Caudate nucleus (tissue), 63 donors: ENCODE measurements at places on chromosomes 12 and 14.
A peak's percentile ranks its signal among the peaks of the same experiment; 100 is the strongest.

GRCh38 chr14:75871181-75871880 lies 110.5 kb downstream of the TGFB3 start:
- no peak for DNase-seq

DNA sequence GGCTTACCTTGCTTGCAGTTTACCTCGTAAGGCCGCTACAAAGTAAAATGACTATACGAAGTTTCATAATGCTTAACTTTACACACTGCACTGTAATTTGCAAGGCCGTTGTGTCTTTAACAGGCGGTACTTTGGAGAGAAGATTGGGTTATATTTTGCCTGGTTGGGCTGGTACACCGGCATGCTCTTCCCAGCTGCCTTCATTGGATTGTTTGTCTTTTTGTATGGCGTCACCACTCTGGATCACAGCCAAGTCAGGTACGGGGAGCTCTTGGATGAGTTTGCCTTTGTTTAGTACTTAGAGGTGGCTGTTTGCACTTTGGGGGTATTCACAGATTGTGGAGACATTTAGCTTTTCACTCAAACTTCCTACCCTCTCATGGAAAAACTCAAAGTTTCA lies 167.8 kb downstream of the SLC5A8 start:
- DNase-seq, result no peak

- no peak for DNase-seq
Measured at GRCh38 chr14:92109490-92109889, 3.1 kb upstream of the ATXN3 start.

DNA sequence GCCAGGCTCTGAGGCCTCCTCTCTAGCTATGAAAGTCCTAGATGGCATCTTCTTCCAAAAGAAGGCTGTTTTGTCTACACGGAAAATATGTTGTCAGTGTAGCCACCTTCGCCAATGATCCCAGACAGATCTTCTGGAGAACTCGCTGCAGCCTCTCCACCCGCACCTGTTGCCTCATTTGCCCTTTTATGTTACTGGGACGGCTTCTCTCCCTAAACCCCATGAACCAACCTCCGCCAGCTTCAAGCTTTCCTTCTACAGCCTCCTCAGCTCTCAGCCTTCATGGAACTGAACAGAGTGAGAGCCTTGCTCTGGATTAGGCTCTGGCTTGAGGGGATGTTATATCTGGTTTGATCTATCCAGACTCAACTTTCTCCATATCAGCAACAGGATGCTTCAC lies 10.8 kb downstream of the P2RX2 start:
- no peak for DNase-seq

DNA sequence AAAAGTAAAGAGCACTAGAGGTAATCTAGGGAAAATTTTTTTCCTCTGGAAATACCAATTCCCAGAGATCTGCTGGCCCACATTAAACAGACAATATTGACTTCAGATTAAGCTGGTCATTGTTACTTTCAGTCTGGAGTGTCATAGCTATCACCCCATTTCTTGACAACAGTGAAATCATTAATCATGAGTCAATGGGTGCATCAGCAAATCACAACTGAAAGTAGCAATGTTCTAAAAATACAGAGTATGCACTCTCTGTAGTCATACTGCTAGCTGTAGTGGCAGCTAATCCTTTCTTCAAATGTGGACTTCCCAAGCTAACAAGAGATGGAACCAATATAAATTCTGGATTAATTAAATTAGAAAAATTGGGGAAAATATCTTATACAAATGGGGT lies 129.9 kb downstream of the CPNE8 start:
- DNase-seq, result no peak

DNA sequence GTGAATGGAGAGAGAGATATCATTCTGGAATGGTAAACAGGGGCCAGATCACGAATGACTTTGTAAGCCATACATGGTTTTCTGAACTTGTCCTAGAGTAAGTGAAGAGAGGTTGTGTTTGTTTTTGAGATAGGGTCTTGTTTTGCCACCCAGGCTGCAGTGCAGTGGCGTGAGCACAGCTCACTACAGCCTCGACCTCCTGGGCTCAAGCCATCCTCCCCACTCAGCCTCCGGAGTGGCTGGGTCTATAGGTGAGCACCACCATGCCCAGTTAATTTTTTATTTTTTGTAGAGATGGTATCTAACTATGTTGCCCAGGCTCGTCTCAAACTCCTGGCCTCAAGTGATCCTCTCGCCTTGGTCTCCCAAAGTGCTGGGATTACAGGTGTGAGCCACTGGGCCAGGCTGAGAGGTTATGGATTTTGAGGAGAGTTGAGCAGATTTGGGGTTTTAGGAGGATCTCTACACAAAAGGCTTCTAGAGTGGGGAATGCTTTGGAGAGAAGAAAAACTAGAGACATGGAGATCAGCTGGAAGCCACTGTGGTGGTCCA lies 19.7 kb upstream of the GPRC5A start:
- no peak for DNase-seq

GRCh38 chr12:30296486-30296885 lies 399.2 kb downstream of the IPO8 start:
- no peak for DNase-seq

GRCh38 chr12:96828169-96828789 lies 78.8 kb upstream of the NEDD1 start:
- no peak for DNase-seq

- DNase-seq, result no peak
Measured at GRCh38 chr14:56099081-56099797, 19.0 kb upstream of the PELI2 start.

DNA sequence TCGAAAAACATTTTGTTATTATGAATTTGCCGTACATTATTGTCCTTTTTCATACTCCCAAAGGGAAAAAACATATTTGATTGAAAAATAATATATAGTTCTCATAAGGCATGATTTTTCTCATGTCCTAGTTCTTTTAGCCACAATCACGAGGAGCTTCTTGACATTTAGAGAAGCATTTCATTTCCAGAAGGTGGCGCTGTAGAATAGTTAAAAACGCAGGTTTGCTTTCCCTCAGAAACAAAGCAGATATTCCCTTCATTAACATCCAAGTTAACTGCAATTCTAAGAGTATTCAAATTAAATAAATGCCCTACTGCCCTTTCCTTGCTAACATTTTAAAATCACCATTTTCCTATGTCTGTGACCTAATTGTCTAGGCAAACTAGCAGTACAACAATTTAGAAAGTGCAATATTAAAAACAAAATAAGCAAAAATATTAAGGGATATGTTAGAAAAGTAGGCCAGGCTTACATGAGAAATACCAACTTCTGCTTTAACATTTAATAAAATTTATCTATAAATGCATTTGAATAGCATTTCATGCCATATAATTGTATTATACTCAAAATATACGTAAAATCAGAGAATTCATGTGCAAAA lies 10.9 kb upstream of the PIK3C2G start:
- no peak for DNase-seq

DNA sequence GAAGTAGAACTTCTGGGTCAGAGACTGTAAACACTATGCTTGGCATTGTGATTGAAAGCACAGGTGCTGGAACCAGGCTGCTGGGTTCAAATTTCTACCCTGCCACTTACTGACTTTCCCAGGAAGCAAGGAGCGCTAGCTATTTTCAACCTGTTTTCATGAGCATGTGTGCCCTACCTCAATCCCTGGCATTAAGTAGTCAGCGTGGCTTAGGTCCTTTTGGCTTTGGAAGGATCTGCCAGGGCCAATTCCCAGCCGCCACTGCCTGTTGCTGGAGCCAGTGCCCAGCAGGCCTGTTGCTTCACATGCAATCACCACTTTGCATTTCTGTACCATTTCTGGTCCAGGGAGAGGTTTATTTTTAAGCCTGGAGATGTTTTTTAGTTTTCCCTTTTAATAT lies 196.3 kb downstream of the TRHDE start:
- DNase-seq, result no peak

GRCh38 chr12:129605666-129606065 lies 298.2 kb downstream of the TMEM132D start:
- DNase-seq, result no peak

DNA sequence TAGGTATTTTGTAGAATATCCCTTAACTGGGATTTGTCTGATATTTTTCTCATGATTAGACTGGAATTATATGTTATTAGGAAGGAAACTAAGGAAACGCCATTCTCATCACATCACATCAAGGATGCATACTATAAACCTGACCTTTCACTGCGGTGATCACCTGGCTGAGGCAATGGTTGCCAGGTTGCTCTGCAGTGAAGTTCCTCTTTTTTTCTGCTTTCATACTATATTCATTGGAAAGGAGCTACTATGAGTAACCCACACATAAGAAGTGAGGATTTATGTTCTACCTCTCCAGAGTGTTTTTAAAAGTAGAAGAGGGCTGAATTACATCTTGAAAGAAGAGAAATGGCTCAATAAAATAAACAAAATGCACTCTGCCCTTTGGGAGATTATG lies 31.0 kb upstream of the GRIP1 start:
- DNase-seq, result no peak

DNA sequence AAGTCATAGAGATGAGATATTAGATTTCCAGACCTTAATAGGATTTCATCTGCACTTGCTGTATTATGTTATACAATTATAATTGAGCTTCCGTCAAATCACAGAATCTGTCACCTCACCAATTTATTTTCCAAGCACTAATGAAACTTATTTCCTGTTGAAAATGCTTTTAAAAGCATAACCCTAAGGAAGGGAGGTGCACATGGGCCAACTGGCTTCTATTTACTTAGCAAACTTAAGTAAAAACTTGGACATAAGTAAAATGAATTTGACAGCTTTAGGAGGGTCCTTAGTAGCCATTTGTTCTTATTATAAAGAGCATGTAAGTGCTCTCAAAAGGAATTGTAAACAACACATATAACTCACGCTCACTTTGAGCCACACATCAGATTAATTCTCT lies 462.2 kb upstream of the TMPO start:
- no peak for DNase-seq

- no peak for DNase-seq
Measured at GRCh38 chr14:36585100-36585499, 2.7 kb upstream of the NKX2-8 start.

- no peak for DNase-seq
Measured at GRCh38 chr12:130633771-130634170, 82.3 kb downstream of the RIMBP2 start.

GRCh38 chr12:124347335-124347734 lies 52.4 kb downstream of the RFLNA start:
- DNase-seq, result no peak

- peak; percentile 36 for DNase-seq
Measured at GRCh38 chr12:105107171-105107493, 399 bp upstream of the WASHC4 start.

DNA sequence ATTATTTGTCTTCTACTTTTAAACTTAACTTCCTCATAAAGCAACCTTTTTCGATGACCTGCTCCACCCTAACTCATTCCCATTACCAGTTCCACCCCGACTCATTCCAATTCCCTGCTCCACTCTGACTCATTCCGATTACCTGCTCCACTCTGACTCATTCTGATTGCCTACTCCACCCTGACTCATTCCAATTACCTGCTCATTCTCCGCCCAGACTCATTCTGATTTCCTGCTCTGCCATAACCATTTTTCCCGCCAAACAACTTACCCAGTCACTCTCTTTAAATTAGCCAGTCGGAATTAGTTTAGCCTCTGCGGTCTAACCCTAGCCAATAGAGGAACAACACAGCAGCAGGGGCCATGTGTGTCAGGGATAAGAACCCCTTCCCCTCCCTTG lies 249.1 kb downstream of the DPY19L2 start:
- peak; percentile 7 for DNase-seq

DNA sequence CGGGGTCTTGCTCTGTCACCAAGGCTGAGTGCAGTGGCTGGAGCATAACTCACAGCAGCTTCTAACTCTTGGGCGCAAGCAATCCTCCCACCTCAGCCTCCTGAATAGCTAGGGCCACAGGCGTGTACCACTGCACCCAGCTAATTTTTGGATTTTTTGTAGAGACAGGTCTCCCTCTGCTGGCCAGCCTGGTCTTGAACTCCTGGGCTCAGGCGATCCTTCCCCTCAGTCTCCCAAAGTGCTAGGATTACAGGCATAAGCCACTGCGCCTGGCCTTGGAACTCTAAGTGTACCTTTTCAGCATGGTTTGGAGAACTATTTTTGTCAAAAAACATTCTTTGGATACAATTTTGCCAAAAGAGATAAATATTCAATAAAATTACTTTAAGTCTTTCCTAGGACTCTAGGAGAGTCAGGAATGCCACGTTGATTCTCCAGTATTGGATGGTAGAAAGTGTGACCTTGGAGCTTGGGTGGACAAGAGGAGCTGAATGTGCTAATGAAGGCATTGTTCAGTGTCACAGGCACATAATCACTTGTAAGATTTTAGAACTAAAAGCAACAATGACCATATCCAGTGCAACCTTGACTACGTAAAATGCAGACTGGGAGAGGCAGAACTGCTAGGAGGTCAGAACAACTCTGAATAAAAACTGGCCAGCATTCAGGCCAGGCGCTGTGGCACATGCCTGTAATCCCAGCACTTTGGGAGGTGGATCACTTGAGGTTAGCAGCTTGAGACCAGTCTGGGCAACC lies 2.8 kb downstream of the SRSF9 start:
- no peak for DNase-seq

- no peak for DNase-seq
Measured at GRCh38 chr14:20116748-20117147, 6.2 kb downstream of the OR4K17 start.

DNA sequence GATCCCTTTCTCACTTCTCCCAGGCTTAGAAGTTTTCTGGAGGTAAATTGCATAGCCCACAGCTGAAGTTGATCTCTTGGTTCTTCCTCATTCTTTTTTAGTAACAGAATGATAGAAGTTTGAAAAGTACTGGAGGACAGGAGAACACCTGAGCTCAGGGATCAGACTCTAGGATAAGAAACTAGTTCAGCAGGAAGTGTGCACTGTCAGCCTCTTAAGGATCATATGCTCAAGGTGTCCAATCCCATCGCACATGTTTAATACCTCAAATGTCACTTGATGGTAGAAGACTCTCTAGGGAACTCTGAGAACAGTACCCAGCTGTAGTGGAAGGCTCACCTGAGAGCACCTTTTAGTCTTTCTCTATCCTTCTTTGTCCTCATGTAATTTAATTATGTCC lies 14.7 kb upstream of the LIMA1 start:
- DNase-seq, result no peak

DNA sequence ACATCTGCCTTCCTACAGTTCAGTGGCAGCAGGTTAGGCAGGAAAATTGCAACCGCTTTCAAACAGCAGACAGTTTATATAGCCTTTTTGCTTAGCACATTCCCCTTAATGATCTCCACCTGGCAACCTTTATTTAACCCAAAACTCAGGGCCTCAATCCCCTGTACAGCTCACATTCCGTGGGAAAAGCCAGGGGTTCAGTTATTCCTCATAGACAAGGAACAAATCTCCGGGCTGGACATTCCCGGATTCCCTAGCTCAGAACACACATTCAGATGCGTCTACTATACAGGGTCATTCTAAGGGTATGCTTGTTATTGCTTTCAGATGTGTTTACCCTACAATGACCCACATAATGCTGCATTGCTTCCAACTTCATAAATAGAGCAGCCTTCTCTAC lies 73.8 kb upstream of the DCN start:
- DNase-seq, result no peak

GRCh38 chr12:8867786-8868185 lies 45.4 kb downstream of the A2ML1 start:
- no peak for DNase-seq

- no peak for DNase-seq
Measured at GRCh38 chr12:39464976-39465695, 22.2 kb upstream of the KIF21A start.
